Occipital lobe (tissue), 3 donors: ENCODE measurements at places on chromosomes 13 and 19.

DNA sequence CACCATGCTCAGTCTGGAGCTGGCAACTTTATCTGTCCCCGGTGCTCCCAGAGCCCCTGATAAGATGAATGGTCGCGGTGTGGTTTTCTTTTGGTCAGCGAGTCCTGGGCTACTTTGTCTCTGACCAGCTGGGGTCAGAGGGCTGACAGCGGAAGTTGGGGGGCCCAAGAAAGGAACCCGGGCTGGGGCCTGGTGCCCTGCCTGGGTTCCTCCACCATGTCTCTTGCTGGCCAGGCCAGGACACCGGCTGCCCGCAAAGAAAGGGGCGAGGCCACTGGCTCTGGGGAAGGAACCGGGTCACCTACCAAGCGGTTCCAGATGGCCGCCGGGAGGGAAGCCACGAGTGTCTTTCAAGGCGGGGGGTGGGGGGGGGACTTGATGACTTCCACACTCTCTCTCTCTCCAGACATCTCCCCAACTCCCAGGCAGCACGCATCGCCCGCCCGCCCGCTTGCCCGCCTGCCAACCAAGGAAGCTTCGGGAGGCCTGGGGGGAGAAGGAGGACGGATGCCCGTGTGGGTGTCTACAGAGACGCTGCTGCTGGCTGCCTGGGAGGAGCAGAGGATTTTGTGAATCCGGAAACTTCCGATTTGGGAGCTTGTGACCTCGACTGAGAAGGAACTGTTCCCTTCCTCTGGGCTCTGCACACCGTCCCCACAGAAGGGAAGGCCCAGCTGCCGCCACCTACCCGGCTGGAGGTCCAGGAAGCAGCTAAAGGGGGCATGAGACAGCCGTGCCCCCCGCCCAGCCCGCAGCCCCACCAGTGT, 1.1 kb downstream of the PIP5K1C start:
- DNase-seq: peak; percentile 70

- no peak for DNase-seq
Measured at GRCh38 chr13:27411341-27411740, 13.1 kb upstream of the GTF3A start.

DNA sequence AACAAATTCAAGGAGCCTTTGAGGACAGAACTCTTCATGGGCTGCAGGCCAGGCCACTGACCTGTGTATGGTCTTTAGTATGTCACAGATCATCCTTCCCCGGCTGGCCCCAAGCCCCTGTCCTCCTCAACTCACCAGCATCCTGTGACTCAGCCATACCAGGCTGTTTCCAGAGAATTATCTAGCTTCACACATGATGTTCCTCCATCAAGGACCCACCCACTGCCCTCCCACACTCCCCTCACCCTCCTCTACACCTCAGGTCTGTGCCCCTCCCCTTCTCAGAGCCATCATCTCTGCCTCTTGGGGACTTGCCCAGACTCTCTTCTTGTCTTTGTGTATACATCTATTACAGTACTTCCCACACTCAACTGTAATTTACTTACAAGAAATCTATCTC, 14.7 kb downstream of the DCT start:
- DNase-seq: no peak

DNA sequence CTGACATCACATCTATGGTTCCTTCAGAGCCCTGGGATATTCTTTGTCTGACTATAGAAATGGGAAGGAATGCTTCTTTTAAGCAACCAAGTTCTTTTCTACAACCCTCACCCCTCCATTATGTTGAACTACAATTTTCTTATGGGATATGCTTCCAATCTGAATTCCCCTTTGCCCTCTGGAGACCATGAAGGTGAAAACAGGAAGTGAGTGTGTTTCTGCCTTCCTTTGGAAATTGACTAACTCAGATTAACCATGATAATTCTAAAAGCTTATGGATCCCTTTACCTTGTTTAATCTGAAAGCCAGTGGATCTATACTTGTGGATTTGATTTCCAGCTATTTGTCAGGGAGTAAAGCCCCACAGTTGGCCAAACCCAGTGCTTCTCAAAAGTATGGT, 90.8 kb upstream of the SERTM1 start:
- no peak for DNase-seq

DNA sequence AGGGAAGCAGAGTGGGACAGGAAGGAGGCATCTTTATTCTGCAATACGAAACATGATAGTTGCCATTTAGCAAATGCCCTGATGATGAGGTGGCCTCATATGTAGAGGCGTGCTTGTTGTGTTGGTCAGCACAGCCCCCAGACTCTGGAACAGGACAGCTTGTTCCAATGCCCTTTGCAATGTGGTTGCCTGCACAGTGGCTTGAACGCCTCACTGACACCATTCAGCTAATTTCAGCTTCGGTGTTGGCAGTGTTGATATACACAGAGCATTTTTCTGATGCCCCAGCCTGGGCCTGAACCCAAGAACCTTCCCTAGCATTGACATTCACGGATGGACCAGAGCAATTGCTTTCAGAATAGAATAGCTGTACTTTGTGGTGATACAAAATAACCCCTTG, 133.3 kb downstream of the HS6ST3 start:
- DNase-seq: no peak

DNA sequence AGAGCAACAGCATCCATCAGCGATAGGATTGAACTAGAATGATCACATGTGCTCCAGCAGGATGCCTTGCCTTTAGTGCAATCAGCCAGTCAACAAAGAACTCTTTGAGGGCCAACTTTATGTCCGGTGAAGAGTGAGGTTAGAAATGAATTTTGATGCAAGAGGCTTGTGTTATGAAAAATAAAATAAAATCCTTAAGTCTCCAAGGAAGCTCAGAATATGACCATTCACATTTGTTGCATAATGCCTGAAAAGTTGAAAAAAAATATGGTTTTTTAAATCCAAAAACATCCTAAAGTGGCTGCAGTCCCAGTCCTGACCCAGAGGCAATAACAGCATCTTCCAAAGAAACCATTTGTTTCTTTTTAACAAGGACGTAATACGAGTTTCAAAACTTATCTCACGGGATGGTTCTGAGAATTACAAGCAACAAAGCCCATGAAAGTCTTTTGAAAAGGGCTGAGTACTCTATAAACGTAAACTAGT, 61.3 kb downstream of the DCLK1 start:
- DNase-seq: no peak

GRCh38 chr13:109000207-109000606, 370.8 kb downstream of the MYO16 start:
- DNase-seq: no peak
